ENCODE measurements at places on chromosomes 5 and 9.

GRCh38 chr5:63094730-63095129 is 516.1 kb downstream of the LRRC70 start:
- DNase-seq, result no peak

GRCh38 chr5:159156426-159157238 is 52.7 kb downstream of the RNF145 start:
- DNase-seq, result no peak

DNA sequence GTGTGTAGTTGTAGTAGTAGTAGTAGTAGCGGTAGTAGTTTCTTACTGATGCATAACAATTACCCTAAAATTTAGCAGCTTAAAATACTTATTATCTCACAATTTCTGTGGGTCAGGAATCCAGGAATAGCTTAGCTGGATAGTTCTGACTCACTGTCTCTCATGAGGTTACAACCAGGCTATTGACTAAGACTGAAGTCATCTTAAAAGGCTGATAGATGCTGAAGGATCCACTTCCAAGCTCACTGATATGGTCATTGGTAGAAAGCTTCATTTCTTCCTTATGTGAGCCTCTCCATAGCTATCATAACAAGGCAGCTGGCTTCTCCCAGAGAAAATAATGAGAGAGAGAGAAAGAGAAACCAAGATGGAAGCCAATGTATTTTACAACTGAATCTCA is 147.5 kb upstream of the FBXL17 start:
- no peak for DNase-seq

- DNase-seq, result no peak
Observed at GRCh38 chr9:90904706-90905478, 103.3 kb downstream of the SYK start.

DNA sequence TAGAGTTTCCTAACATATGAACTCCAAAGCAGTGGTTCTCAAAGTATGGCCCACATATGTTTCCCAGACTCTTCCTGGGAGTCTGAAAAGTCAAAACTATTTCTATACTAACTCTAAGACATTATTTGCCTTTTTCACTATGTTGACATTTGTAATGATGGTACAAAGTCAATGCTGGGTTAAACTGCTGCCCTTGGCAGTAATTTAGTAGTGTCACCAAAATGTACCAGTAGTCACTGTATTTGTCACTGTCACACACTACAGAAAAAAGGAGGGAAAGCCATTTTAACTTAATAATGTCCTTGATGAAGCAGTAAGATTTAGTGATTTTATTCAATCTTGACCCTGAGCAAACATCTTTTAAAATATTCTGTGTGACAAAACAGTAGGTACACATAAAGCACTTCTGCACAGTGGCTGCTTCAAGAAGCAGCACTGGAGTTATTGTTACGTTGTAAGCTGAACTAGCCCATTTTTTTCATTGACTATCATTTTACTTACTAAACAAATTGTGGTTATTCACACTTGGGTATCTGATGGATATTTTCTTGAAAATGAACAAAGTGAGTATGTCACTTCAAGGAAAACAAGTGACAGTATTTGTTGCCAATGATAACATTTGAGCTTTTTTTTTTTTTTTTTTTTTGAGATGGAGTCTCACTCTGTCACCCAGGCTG is 90.3 kb downstream of the NR6A1 start:
- DNase-seq, result no peak

- no peak for DNase-seq
Observed at GRCh38 chr9:133584559-133585476, 24.4 kb downstream of the FAM163B start.

DNA sequence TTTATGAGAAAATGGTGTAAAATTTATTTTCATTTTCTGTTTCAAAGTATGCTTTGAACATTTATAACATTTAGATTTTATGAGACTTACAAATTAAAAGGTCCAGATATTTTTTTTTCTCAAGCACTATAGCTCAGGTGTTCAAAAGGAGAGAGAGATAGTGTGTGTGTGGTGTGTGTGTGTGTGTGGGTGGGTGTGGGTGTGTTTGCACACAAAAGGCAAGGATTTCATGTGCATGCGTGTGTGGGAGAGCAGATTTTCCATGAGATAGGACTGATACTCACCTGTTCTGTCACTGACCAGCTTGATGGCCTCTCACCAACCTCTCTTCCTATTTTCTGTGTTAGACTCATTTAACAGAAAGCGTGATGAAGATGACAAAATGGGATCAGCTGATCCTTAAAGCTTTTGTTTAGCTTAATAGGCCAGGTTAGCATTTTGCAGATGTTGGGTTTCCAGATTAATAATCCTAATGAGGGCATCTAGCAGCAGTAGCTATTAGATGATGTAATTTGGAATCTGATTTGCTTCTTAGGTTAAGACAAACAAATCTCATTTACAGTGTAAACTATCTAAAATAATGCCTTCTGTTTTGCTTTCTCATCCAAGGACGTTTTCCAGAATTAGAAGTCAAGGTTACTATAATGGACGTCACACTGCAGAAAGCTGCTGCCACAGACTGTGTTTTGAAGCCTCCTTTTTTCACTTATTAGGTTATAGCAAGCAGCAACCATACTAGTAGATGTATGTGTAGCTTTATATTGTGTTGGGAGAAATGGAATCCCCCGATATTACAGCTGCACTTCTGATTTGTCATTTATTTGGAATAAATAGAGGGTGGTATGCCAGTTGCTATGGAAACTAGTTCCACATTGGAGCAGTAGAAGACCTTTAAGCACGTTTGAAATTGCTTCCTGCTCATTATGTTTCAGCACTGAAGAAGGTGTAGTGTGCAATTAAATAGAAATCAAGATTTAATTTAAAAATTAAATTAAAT is 355.6 kb downstream of the TAF11L14 start:
- no peak for DNase-seq

DNA sequence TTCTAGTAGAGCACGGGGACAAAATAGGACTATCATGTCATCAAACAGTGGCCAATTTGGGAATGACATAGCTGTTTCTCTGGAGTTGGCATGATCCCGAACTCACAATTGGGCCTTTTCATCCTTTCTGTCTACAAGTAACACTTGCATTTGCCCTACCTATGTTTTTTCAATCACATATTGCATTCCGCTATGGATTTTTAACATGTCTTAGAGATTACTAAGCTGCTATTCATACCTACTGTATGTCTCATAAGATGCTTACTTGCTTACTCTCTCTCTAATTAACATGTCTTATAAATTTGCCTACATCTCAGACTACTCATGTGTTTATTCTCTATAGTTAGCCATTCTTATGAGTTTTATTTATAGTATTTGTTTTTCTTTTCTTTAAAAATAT is 341.2 kb upstream of the CTNND2 start:
- DNase-seq, result no peak

DNA sequence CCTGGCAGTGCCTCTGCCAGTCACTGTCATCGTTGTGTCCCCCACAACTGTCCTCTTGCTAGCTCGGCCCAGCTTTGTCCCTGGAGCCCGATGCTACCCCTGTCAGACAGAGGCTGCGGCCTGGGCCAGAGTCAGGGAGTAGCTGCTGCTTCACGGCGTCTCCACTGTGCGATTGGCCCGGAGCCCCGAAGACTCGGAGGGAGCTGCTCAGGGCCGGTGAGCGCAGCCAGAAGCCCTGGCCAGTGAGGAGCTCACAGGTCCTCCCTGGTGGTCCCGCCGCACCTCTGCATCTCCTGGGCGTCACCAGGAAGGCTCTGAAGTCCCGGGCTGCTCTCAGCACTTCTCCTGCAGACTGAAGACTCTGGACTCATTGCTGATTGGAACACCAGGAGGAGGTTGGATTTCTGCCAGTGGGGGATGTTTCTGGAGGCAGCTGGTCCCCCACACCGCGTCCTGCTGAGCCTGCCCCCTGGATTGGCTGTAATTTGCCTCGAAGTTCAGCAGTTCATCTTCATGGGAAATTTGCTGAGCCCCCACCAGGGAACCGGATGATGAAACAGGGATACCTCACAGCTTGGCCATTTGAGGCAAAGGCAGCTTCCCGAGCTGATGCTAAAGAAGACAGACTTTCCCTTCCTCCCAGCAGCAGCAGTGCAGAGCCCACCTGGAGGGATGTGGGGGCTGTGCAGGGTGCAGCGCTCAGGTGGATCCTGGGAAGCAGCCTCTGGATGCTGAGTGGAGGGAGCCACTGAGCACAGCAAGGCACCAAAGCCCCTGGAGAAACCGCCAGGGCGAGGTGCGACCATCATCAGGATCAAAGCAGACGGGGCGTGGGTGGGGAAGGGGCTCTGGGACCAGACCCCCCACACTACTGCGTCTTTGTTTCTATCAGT is 45.6 kb downstream of the USP20 start:
- no peak for DNase-seq

- no peak for DNase-seq
Observed at GRCh38 chr9:5931657-5932056, 41.0 kb downstream of the MLANA start.

GRCh38 chr9:111069183-111069582 is 30.9 kb upstream of the LPAR1 start:
- no peak for DNase-seq

DNA sequence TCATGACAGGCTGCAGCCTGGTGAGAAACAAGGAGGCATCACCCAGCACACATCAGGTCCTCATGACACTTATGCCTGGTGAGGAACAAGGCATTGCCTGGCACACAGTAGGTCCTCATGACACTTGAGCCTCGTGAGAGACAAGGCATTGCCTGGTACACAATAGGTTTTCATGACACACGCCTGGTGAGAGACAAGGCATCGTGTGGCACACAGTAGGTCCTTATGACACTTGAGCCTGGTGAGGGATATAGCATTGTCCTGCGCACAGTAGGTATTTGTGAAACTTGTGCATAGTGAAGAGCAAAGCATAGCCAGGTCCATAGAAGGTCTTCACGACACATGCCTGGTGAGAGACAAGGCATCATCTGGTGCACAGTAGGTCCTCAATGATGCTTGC is 23.5 kb downstream of the WHRN start:
- no peak for DNase-seq

- DNase-seq, result no peak
Observed at GRCh38 chr5:157828105-157828943, 30.6 kb downstream of the CLINT1 start.

DNA sequence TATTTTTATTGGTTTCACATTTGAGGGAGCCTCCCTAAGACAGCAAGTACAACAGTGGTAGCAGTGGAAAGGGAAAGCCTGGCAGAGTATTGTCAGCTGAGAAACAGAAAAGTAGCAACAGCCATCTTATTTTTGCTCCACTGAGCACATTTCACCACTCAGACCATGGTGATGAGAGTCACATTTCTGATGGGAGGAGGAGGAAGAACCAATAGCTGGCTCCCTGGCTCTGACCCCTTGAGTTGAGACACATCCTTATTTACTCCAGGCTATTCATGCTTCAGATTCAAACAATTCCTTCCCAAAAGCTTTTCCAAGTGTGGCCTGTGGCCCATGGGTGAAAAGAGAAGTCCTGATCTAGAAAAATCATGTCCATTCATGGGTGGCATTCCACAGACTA is 236.3 kb downstream of the ARHGAP26 start:
- no peak for DNase-seq

GRCh38 chr5:36666274-36666673 is 59.9 kb downstream of the SLC1A3 start:
- no peak for DNase-seq

DNA sequence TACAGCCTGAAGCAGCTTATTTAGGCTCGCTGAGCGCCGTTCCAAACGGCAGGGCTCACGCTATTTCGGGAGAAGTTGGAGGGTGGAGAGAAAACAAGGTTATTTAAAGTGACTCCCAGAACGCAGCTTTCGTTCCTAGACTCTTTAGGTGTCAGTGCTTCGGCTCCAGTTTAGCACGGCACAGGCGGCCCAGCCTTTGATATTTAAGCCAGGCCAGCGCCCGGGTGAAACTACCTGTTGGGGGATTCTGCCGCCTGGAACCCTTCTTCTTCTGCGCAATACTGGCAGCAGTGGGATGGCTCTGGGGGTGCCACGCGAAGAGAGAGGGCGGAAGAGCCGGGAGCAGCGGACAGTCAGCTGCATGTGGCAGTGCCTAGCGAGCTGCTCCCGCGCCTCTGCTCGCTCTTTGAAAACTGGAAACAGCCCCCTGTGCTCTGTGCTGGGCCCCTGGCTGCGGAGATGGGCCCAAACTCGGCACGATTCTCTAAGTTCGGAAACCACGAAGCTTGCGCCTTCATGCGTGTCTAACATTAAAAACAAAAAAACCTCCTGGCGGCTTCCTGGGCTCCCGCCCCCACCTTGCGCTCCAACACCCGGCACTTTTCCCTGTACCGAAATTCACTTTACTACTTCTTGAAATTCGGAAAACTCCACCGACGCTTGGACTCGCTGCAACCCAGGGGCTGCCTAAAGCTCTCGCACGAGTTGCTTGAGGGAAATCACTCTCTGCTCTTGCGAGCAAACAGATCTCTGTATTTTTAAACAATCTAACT is 34.6 kb upstream of the NFIB start:
- DNase-seq, result no peak

DNA sequence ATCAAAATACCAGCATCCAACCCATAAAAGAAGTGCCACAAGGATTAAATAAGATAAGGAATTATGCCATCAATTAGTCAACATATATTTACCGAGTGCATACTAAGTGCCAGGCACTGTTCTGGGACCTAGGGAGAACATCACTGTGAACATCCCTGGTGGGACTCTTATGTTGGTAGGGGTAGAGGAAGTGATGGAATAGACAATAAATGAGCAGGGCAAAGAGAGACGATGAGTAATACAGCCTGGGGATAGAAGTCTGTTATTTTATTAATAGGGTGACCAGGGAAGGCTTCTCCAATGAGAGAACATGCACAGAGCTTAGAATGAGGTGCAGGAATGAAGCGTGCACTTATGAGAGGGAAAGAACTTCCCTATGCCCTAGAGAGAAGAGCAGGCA is 47.4 kb upstream of the VLDLR start:
- no peak for DNase-seq

GRCh38 chr9:122151267-122151828 is 8.2 kb downstream of the NDUFA8 start:
- no peak for DNase-seq

- DNase-seq, result no peak
Observed at GRCh38 chr9:16871336-16872151, 1.1 kb upstream of the BNC2 start.

DNA sequence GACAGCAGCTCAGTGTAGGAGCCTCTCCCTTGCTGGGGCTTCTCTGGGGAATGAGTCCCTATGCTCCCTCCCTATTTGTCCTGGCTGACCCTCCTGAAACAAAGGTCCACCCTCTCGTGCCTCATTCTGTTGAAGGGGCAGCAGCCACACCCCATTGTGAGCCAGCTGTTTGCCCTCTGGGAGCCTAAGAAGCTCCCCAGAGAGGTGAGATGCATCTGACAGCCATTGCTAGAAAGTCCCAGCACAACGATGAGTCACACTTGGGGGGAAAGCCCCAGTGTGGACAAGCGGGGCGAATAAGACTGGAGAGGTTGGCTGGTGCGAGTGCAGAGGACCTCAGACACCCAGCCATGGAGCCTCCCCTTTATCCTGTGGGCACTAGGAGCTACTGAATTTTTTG is 101.4 kb downstream of the PPARGC1B start:
- peak; percentile 27 for DNase-seq

GRCh38 chr5:132022737-132023136 is 11.3 kb upstream of the ACSL6 start:
- DNase-seq, result peak; percentile 47

DNA sequence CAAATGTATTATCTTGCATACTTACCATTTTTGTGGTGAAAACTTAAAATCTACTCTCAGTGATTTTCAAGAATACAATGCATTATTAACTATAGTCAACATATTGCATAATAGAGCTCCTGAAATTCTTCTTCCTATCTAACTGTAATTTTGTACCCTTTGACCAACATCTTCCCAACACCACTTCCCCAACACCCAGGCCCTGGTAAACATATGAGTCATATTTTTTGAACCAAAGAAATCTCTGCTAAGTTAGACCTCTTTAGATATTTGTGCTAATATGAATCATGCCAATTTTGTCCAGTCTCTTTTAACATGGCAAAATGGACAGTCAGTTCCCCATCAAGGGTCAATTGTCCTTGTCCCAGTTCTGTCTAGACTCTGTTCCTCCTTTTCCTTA is 18.5 kb upstream of the RGS7BP start:
- no peak for DNase-seq

Measured in stimulated activated CD4-positive, alpha-beta T cell treated with anti-CD3 and anti-CD28 coated beads, Interleukin-12 subunit alpha, Interleukin-12 subunit beta, amount 100 ng/mL, for 48 hours (primary cell).